ENCODE measurements at places on chromosomes 11 and 22.

DNA sequence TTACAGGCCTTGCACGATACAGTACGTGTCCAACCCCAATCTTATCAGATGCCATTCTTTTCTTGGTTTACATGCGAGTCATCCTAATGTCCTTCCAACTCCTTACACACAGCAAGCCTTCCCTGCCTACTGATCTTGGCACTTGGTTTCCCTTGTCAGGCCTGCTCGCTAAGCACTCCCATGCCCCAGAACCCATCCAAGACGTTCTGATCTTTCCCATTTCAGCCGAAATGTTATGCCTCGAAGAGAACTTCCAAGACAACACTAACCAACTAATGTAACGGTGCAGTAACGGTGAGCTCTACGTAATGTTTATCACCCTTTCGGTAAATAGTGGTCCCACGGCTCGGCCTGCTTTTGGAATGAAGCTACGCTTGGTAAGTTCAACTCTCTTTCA is 521 bp downstream of the PES1 start:
- DNase-seq: no peak

DNA sequence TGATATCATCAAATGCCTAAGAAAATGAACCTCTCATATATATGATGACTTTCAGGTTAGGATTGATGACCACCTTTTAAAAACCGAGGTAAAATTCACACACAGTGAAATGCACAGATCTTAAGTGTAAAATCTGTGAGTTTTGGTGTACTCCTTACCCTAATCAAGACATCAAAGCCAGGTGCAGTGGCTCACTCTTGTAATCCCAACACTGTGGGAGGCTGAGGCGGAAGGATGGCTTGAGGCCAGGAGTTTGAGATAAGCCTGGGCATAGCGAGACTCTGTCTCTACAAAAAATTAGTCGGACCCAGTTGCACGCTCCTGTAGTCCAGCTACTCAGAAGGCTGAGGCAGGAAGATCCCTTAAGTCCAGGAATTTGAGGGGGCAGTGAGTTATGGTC is 140.4 kb downstream of the UVRAG start:
- no peak for DNase-seq

GRCh38 chr11:8789864-8790263 is 107.3 kb downstream of the RPL27A start:
- DNase-seq: no peak

DNA sequence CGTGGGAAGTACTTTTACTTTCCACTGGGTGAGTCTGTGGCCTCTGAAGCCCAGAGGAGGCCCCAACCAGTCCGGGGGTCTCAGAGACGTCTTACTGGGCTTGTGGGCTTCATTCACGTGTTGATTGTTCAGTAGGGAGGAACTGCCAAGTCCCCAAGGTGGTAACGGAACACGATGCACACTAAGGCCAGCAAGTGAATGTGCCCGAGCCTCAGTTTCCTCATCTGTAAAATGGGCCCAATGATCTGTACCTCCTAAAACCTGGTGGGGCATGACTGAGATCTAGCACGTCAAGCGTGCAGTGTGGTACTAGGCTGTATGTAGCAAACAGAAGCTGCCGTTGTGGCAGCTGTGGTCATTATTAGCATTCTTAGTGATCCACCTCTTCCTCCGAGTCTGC is 499.1 kb downstream of the MN1 start:
- no peak for DNase-seq

DNA sequence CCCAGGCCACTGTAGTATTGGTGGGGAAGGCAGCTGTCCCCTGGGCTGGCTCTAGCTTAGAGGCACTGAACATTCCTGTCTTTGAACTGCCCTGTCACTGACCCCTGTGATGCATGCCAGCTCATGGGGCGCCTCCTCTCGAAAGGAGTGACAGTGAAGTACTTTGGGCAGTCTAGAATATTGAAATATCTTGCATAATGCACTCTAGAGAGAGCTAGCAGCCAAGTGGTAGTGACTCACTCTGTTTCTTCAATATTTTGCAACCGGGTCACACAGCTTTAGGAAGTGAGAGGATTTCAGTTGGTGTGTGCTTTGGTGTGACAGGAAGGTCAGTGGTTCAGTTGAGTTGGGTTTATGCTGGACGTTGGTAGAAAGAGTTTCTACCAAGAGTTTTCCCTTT is 35.5 kb upstream of the ST14 start:
- DNase-seq: no peak

DNA sequence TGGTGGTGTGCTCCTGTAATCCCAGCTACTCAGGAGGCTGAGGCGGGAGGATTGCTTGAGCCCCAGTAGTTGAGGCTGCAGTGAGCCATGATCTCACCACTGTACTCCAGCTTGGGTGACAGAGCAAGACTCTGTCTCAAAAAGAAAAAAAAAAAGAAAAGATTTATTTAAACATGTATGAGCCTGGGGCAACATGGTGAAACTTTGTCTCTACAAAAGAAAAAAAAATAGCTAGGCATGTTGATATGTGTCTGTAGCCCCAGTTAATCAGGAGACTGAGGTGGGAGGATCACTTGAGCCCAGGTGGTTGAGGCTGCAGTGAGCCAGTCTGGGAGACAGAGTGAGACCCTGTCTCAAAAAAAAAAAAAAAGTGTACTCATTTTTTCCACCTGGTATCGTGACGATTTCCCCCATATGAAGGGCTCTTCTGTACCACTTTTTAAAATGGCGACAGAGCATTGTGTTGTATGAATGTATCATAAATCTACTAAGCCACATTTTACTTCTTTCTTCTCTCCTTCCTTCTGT is 16.4 kb upstream of the KCTD14 start:
- no peak for DNase-seq

DNA sequence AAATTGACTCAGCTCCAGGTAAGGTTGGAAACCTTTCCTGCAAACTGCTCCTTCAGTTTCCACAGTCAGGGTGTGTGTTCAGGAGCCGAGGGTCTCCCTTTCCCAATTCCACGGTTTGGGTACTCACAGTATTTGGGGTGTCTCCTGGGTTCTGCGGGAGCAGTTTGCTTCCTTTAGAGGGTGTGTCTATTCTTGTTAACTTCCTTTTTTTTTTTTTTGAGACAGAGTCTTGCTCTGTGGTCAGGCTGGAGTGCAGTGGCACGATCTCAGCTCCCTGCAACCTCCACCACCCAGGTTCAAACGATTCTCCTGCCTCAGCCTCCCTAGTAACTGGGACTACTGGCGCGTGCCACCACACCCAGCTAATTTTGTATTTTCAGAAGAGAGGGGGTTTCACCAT is 251.4 kb downstream of the LUZP2 start:
- DNase-seq: no peak

- DNase-seq: no peak
Observed at GRCh38 chr22:19571995-19572394, 47.8 kb upstream of the CLDN5 start.

DNA sequence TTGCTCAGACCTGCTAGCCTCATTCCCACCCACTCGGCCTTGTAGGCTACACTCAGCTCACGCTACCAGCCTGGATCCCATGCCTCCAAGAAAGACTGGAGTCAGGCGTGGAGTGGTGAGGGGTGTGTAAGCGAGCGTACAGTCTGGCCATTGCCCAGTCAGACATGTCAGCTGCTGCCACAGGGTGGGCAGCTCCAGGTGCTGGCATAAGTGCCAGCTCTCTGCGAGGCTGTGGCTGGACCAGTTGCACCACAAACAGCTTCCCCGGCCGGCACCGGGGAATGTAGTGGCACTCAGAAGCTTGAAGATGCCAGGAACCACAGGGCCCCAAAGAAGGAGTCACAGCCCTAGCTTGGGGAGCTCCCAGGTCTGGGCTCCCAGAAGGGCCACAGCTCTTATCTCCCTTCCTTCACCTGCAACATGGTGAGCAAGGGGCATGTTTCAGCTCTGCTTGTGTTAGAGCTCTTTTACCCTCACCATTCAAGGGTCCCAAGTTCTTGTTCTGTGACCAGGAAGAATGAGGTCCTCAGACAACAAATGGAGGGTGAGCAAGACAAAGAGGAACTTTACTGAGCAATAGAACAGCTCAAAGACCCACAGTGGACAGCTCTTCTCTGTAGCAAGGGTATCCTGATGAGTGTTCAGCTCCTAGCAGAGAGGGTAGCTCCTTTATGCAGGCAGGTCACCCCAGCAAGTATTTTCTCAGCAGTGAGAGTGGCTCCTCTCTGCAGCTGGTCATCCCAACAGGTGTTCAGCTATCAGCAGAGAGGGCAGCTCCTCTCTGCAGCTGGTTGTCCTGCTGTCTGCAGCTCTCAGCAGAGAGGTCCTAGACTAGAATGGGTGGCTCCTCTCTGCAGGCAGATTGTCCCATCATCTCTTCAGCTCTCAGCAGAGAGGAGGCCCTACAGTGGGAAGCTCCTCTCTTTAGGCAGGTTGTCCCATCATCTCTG is 6.0 kb downstream of the SBF2 start:
- DNase-seq: no peak

GRCh38 chr11:112394304-112394703 is 133.6 kb upstream of the PLET1 start:
- DNase-seq: no peak

GRCh38 chr11:38425578-38425977 is 1827.5 kb upstream of the RAG2 start:
- no peak for DNase-seq

- no peak for DNase-seq
Observed at GRCh38 chr11:76588455-76589325, 81.9 kb downstream of the LRRC32 start.

- no peak for DNase-seq
Observed at GRCh38 chr11:19187114-19187832, 14.5 kb downstream of the CSRP3 start.

DNA sequence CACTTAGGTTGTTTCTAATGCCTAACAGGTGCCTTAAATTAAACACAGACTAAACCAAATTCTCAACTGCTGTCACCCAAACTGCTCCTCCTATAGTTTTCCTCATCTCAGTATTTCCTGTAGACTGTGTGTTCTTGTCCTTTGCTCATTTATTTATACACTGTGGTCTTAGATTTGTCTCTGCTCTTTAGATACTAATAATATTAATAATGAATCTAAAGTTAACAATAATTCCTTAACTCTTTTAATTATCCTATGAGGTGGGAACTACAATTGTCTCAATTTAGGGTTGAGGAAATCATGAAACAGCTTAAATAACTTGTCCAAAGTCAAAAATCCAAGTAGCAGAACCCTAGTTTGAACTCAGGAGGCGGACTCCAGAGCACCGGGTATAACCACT is 43.9 kb upstream of the YPEL1 start:
- no peak for DNase-seq

DNA sequence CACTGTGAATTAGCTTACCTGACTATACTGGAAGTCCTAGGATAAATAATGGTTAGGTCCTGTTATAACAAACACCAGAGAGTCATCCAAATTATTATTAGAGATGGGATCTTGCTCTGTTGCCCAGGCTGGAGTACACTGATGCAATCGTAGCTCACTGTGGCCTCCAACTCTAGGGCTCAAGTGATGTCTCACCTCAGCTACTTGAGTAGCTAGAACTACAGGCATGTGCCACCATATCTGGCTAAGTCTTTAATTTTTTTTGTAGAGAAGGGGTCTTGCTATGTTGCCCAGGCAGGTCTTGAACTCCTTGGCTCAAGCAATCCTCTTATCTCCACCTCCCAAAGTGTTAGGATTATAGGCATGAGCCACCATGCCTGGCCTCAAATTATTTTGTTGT is 37.2 kb downstream of the OSBP start:
- DNase-seq: no peak

- DNase-seq: no peak
Observed at GRCh38 chr11:70647188-70648166, 249.1 kb downstream of the CTTN start.

GRCh38 chr11:69694781-69695180 is 9.0 kb downstream of the FGF19 start:
- DNase-seq: no peak

GRCh38 chr22:20811171-20811570 is 37.3 kb downstream of the SERPIND1 start:
- DNase-seq: no peak

- DNase-seq: no peak
Observed at GRCh38 chr11:61724437-61724836, 28.0 kb upstream of the MYRF start.

DNA sequence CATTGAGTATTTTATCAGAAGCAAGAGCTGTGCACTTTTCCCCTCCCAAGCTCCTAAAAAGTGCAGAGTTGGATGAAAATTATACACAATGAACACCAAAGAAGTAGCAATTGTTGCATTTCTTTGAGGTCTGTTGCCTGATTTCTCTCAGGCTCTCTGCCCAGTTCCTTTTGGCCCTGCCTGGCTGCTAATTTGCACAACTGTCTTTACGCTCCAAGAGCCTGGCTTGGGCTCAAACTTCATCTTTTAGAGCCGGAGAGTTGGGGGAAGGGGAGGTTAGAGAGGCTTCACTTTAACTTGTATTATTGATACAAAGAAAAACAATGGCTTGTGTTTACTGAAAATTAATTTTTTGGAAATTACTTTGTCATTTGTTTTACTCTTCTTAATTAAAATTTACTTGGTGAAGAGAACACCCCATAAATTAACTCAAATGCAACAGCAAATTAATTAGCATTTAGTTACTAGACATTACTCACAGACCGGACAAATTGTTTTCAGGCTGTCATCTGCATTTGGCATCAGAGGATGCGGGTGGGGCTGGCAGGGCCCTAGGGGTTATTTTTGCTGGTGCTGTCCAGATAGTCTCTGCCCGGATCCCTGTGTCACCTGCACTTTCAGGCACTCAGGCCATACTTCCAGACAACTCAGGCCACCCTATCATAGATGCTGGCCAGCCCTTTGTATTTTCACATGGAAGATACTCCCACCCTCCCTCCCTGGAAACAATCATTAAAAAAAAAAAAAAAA is 407.3 kb downstream of the NXPE2 start:
- no peak for DNase-seq

- no peak for DNase-seq
Observed at GRCh38 chr11:126214441-126214840, 2.9 kb downstream of the FAM118B start.

DNA sequence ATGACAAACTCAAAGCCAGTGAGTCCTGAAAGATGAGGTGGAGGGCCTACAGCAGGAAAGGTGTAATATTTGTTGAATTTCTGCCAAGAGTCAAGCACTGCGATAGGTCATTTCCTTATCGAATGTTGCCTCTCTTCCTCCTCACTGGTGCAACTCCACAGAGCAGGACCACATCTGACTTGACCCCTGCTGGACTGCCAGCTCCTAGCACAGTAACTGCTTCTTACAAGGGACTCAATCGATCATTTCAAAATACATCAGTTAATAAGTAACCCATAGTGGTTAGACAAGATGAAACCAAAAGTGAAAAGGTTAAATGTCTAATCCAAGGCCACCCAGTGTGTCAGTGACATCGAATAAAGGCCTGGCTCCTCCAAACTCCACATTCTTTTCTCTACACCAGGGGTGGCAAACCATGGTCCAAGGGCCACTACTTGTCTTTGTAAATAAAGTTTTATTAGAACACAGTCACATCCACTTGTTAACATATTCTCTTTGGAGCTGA is 98.5 kb upstream of the CSNK2A3 start:
- DNase-seq: no peak
